Activated naive CD4-positive, alpha-beta T cell treated with Interleukin-2 at 50 U/mL for 16 hours (primary cell): ENCODE measurements at places on chromosomes 3 and 15.

DNA sequence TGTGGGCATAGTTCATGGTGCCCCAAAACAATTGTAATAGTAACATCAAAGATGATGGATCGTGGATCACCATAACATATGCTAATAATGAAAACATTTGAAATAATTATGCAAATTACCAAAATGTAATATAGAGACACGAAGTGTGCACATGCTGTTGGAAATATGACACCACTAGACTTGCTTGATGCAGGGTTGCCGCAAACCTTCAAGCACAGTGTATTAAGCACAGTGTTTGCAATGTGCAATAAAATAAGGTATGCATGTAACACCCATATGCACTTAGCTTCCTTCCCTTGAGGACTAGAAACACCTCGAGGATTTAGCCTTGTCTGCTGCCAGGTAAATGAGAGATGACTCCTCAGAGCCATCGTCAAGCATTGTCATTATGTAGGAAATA lies 10.9 kb upstream of the GJD2 start:
- DNase-seq, result no peak

- DNase-seq, result no peak
These were observed 79.2 kb downstream of the SRGAP3 start for GRCh38 chr3:9169956-9170850.

GRCh38 chr15:57100136-57100539 lies 181.7 kb downstream of the TCF12 start:
- DNase-seq, result no peak

DNA sequence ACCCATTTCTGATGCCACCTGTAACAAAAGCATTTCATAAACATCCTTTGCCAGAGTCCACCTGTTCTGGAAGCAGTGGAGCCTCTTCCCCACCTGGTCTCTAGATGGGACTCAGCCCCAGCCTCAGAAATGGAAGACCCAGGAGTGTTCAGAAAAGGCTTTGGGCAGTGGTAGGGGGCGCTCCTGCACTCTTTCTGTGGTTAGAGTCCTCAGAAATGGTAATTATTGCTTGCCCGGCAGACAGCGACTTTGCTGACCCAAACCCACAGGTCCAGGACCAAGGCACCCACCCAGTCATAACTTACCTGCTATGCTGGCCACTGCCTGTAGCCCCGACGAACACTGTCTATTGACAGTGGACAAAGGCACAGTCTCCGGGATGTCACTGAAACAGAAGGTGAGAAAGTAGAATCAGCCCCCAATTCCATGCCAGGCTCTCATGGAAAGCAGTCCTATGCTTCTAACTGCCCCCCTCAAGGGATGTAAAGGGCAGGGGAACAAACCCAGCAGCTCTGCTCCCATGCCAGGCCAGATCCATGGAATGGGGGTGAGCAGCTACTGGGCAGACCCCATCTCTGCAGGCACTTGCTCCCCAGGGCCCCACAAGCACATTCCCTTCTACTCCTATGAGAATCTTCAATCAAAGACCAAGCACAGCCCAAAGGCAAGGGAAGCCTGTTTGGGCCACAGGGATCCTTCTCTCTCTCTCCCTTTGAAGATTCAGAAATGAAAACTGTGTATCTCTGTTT lies 5.1 kb downstream of the ACAA1 start:
- DNase-seq, result peak; percentile 33

DNA sequence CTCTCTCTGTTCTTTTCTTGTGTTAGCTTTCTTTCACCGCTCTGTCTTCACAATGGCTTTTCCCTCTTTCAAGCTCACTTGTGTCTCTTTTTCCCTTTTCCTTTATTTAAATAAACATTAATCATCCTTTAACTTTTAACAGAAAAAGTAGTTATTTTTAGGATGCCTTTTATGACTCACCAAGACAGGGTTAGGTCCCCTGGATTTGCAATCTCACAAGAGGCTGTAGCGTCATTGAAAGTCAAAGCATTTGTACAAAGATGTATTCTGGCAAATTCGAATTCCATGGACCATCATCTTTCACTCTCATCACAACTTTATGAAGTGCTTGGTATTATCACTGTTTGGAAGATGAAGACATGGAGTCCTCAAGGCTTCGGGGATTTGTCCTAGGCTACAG lies 34.8 kb upstream of the MCTP2 start:
- no peak for DNase-seq

GRCh38 chr3:157938154-157938779 lies 168.0 kb downstream of the SHOX2 start:
- DNase-seq, result no peak

GRCh38 chr15:63093486-63094205 lies 28.0 kb upstream of the LACTB start:
- peak; percentile 70 for DNase-seq

GRCh38 chr3:79824166-79824565 lies 56.4 kb upstream of the ROBO1 start:
- DNase-seq, result no peak

DNA sequence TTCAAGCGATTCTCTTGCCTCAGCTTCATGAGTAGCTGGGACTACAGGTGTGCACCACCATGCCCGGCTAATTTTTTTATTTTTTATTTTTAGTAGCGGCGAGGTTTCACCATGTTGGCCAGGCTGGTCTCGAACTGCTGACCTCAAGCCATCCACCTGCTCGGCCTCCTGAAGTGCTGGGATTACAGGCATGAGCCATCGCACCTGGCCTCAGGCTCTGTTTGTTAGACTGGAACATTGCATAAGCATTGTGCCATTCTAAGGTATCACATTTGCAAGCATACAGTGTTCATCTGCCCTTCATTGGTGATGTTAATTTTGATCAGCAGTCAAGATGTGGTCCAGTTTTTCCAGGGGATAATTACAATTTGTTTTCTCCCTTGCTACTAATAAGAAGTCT lies 43.0 kb downstream of the SQOR start:
- no peak for DNase-seq

DNA sequence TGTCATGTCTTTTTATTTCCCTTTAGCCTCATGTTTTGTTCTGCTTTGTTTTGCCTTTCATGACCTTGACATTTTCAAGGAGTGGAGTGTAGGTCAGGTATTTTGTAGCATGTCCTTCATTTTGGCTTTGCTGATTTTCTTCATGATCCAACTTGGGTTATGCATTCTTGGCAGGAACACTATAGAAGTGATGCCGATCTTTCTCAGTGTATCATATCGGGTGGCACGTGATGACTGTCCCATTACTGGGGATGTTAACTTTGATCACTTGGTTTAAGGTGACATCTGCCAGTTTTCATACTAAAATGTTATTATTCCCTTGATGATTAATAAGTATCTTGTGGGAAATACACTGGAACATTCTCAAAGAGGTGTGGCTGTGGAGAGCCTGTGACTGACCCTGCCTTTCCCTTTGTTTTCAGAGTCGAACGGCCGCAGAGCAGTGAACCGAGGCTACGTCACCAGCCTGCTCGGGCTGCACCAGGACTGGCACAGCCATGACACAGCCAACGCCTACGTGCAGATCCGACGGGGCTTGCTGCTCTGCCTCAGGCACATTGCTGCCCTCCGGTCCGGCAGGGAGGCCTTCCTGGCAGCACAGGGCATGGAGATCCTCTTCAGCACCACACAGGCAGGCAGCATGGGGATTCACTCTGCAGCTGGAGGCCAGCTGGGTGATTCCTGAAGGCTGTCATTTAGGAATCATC lies 167.7 kb downstream of the AGBL1 start:
- DNase-seq, result no peak

GRCh38 chr15:85500729-85501128 lies 120.3 kb downstream of the AKAP13 start:
- DNase-seq, result no peak

DNA sequence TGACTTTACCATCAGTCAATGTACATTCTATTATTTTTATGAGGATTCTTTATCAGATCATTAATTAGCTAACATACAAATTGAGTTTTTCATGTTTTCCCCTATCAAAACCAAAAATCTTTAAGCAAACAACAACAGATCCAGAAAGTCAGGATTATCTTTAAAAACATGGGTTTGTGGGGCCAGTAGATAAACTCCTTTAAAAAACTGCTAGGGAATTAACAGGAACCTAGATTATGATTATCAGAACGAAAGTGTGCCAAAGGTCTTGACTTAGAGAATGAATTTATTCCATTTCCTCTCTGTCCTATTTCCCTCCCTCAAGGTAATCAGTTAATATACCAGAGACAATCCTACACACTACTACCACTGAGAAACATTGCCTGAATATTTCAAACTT lies 13.2 kb upstream of the CCDC13 start:
- DNase-seq, result no peak

- DNase-seq, result no peak
These were observed 199.1 kb downstream of the FAM43A start for GRCh38 chr3:194884649-194885315.

DNA sequence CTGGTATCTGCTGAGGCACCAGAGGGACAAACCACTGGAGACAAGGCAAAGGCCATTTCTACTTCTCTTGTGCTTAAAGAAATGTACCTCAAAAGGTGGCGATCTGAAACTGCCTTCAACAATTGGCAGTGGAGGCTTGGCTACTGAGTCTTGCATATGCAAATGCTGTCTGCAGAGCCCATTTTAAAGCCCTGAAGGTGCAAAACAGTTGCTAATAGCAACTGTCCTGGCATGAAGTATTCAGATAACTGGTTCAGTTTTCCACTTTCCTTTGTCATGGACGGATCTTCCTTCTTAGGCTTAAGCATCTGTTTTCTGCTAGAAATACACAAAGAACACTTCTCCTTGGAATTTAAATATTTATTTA lies 71.4 kb upstream of the PSMD6 start:
- DNase-seq, result no peak

GRCh38 chr15:85849946-85850345 lies 55.2 kb upstream of the KLHL25 start:
- no peak for DNase-seq

GRCh38 chr15:38670128-38671005 lies 105.8 kb upstream of the RASGRP1 start:
- peak; percentile 54 for DNase-seq

GRCh38 chr3:13506680-13507079 lies 26.6 kb downstream of the HDAC11 start:
- DNase-seq, result no peak

GRCh38 chr15:80441714-80442113 lies 37.5 kb downstream of the ARNT2 start:
- DNase-seq, result no peak

DNA sequence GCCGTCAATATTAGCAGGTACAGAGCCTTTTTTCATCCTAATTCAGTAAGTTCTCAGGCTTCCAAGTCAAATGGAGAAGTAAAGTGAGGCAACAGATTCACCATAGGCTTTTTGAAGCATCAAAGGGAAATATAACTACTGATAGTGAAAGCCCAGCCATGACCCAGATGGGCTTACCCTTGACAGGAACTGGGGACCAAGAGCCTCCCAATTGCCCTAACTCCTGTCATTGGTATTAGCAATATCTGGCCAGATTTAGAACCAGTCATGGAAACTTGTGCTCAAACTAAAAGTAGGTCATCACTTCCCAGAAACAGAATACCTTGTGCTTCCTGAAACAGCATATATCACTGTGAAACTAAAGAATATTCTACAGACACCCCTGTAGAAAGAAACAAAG lies 33.0 kb downstream of the NME9 start:
- DNase-seq, result peak; percentile 8

DNA sequence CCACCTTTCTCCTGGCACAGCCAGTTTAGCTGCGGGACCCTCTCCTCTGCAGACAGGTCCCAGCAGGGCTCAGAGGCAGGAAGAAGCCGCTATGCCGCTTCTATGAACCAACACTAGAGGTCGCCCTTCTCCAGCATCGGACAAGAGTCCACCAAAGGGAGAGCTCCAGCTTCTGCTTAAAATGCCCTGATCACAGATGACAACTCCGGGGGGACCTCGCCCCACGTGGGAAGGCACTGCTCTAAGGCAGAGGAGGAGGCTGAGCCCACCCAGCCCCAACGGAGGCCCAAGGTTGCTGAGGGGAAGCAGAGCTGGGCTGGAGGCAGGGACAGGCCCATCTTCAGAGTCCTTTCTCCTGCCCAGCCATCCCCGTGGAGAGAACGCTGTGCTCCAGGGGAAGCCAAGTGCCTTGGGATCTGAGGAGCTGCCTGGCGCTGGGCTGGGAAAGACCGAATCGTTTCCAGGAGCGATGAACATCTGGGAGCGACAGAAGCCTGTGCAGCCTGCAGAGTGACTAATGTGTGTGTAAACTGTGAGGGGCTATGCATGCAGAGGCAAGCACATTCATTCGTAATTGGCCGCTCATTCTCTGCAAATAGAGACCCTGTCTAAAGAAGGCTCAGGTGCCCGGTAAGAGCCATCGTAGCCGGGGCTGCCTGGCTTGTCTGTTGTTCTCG lies 43.5 kb upstream of the BDH1 start:
- peak; percentile 78 for DNase-seq

DNA sequence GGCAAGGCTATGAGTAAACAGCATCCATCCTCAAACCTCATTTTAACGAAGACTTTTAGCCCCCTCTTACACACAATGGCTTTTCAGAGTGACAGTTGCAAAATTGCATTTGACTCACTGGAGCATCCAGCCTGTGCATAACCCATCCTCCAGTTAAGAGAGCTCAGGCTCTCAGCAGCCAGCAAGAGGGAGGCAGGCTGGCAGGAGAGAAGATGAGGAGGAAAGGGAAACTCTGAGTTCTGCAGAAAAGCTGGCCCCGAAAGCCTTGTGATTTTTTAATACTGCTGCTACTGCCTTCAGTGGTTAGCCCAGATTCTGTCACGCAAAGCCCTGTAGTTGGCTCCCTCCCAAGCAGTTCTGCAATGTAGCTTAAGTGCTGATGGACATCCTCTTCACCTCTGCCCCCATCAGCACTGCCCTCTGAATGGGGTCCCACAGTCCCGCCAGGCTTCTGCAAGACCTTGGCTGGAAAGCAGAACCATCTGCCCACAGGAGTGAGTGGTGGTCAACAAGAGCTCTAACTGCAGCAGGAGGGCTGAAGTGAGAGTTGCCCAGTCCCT lies 371.3 kb downstream of the EPHB1 start:
- no peak for DNase-seq

GRCh38 chr3:71614869-71615268 lies 31.3 kb upstream of the FOXP1 start:
- no peak for DNase-seq

- DNase-seq, result no peak
These were observed 66.7 kb downstream of the PDCD6IP start for GRCh38 chr3:33865133-33865532.

GRCh38 chr3:129625072-129625874 lies 18.8 kb upstream of the PLXND1 start:
- no peak for DNase-seq

GRCh38 chr3:24420224-24420623 lies 74.4 kb downstream of the THRB start:
- DNase-seq, result no peak

GRCh38 chr3:15071699-15072098 lies 6.6 kb upstream of the MRPS25 start:
- no peak for DNase-seq

- DNase-seq, result peak; percentile 58
These were observed 66.4 kb upstream of the NR2E3 start for GRCh38 chr15:71743861-71744382.

DNA sequence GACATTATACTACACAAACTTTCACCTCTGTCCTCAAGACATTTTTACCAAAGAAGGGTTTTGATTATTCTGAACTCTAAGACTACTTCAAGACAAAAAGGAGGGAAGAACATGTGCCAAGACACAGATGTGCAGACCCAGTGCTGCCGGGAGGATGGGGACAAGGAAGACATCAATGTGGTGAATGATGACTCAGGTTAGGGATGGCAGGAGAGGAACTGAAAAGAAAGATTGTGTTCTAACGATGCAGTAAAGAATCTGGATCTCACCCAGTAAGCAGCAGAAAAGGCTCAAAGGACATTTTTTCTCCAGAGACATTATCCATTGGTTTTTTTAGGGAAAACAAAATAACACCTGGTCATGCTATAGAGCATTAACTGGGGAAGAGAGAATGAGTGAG lies 449.9 kb upstream of the NR2F2 start:
- no peak for DNase-seq

GRCh38 chr15:71511796-71512681 lies 298.3 kb upstream of the NR2E3 start:
- no peak for DNase-seq
